ENCODE measurements at places on chromosomes 3 and 15.

GRCh38 chr15:87672309-87673288, 583.9 kb downstream of the NTRK3 start:
- DNase-seq: no peak

GRCh38 chr15:56371495-56372147, 6.4 kb downstream of the TEX9 start:
- no peak for DNase-seq

- no peak for DNase-seq
Measured at GRCh38 chr15:70340494-70340870, 242.8 kb upstream of the TLE3 start.

DNA sequence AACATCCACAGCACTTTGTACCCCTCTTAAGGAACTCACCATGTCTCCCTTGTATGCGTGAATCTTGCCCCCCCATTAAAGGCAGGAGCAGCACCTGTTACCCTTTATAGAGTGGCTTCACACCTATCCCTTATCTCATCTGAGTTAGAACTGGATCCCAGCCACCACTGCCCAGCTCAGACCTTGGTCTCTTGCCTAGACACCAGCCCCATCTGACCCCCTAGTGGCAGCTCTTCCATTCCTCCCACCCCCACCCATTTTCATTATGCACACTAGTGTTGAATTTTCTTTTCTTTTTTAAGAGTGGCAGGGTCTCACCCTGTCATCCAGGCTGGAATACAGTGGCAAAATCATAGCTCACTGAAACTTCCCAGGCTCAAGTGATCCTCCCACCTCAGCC, 3.2 kb upstream of the ZFYVE19 start:
- DNase-seq: no peak

- no peak for DNase-seq
Measured at GRCh38 chr3:159451482-159451881, 537.2 kb upstream of the IL12A start.

GRCh38 chr15:55683376-55683775, 59.6 kb downstream of the PRTG start:
- DNase-seq: no peak

DNA sequence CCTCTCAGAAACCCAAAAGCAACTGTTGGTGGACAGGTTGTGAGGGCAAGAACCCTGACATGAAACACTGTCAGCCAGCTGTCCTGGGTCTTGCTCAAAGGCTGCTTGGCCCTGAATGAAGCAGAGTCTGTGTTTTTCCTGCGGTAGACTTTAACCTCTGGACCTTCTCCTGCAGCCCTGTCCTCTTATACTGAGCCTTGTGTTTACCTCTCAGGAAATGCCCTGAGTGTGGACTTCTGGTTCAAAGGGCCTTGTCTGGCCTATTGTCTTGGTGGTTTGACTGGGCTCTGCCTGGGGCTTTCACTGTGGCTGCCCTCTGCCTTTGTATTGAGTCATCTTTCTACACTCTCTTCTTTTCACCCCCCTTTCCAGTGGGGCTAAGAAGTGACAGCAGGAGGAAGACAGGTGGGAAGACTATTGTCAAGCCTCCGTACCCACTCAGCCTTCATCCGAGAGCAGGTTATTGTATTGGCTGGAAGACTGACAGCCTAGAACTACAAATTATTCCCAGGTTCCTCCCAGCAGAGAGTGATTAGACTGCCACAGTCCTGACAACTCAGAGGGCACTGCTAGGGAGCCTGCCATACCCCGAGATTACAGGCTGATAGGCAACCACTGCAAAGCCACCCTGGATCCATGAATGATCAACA, 3.5 kb downstream of the SEC13 start:
- DNase-seq: no peak

GRCh38 chr3:129827765-129828164, 65.7 kb downstream of the TMCC1 start:
- DNase-seq: no peak

DNA sequence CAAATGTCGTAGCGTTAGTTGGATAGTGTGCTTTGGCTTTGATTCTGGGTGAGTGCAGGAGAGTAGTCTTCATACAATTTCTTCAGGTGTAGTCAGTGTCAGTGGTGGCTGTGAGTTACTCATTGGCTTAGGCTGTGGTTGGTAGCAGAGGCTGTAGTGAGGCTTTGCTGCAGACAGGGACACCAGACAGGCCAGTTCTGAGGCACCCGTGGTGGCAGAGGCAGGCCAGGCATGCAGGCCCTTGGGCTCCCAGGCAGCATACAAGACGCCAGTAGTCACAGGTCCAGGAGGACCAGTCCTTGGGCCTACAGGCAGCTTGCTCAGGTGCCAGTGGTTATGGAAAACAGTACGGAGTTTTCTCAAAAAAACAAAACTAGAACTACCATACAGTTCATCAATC, 61.3 kb downstream of the DMXL2 start:
- no peak for DNase-seq

DNA sequence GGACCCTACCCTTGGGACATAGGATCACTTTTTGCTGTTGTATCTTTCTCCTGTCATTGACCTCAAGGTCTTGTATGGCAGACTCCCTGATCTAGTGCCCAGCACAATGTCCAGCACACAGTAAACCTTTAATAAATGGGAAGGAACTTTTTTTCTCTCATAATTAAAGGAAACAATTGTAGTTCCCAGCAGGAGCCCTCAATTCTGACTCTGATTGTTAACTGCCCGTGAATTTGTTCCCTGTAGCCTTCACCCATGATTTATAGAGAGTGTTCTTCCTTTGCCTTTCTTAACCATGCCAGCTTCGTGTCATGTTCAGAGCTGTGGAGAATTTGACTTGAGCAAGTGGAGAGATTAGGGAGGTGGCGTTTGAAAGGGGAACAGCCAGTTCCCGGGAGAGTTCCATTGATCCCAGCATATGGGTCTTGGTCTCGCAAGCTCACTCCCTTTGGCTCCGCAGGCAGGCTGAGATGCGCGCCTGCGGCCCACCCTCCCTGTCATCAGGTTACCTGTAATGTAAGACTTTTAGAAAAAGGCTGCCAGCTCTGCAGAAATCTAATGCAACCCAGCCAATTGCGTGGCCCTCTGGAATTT, 182.6 kb downstream of the TP63 start:
- no peak for DNase-seq

- no peak for DNase-seq
Measured at GRCh38 chr3:28295898-28296490, 52.5 kb upstream of the ZCWPW2 start.

DNA sequence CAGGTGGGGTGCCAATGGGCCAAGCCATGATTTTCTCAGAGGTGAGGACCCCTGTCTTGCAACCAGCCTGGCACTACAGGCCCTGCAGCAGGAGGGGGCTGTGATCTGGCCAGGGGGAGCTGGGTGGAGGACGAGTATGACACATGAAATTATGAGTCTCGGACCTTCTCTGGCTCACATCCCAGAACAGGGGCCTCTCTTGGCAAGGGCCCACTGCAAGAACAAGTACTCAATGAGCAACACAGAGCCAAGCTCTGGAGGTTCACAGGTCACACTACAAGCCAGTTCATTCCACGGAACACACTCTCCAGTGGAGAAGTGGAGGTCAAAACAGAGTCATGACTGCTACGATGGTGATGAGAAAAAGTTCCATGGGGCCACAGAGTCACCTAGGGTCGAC, 28.3 kb downstream of the CCDC32 start:
- DNase-seq: no peak

GRCh38 chr3:25537516-25537915, 109.5 kb downstream of the RARB start:
- no peak for DNase-seq

GRCh38 chr3:25536521-25537391, 108.7 kb downstream of the RARB start:
- no peak for DNase-seq

DNA sequence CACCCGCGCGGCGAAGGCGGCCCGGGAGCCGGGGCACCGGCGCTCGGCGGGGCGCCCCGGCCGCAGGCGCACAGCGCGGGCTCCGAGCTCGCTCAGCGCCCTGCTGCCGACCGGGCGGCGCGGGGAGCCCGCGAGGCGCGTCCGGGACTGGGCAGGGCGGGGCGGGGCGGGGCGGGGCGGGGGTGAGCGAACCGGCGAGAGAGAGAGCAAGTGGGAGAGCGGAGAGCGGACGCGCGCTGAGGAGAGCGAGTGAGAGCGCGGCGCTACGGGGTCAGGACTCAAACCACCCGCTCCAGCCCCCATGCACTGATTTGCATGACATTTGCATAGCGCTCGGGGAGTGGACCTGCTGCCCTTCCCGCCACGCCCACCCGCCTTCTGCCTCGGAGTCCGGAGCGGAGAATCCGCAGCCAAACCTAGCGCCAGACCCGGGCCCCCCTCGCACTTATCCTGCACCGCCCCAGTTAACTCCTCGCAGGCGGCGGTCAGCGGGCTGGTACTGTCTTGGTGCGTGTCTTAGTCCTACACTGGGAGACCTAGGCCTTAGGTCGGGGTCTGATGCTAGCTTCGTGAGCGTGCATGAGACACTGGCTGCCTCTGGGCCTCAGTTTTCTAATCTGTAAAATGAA, at the start of gene MYLK:
MYLK (minus strand) TSS at position 130 of the 629 bp plus-strand sequence. CDS start 90,491 bp downstream, outside the sequence.
- DNase-seq: no peak

- no peak for DNase-seq
Measured at GRCh38 chr15:36344887-36345286, 234.5 kb upstream of the CDIN1 start.

DNA sequence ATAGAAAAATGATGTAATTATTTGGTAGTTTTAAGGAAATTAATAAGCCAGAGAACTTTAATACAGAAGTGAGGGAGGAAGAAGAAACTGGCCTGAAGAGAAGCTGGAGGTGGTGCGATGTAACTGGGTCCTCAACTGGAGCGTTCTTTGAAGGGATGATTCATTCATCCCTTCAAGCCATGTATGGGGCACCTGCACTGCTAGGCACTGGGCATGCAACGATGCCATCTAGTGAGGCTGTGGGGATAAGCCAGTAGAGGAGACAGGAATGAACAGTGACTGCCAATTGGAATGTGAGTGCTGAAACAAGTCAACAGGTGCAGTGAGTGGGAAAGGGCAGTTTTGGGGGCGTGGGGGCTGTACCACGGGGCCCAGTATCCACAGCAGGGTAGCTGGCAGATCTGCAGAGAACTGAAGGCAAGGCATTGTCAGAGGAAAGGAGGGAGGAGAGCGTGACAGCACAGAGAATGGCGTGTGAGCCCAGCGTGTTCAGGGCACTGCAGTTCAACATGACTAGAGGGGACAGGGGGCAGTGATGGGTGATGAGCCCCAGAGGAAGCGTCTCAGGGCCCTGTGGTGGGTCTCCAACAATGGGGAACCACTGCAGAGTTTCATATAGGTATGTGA, 3.8 kb upstream of the KIF23 start:
- no peak for DNase-seq

DNA sequence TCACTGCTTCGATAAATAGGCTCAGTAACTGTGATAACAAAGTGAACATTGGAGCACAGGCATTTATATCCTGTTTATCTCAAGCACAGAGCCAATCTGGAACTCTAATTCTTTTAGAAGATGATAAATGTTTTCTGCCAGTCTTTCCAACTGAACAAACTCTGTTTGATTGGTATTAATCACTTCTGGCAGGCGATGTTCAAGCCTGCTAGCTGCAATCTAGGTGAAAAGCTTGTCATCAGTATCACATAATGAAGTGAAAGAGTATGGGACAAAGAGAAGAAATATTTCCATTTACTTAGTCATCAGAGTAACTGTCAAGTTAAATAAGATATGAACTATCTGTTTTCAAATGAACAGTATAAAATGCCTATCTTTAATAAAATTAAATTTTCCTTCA, 577.3 kb downstream of the VGLL3 start:
- no peak for DNase-seq

DNA sequence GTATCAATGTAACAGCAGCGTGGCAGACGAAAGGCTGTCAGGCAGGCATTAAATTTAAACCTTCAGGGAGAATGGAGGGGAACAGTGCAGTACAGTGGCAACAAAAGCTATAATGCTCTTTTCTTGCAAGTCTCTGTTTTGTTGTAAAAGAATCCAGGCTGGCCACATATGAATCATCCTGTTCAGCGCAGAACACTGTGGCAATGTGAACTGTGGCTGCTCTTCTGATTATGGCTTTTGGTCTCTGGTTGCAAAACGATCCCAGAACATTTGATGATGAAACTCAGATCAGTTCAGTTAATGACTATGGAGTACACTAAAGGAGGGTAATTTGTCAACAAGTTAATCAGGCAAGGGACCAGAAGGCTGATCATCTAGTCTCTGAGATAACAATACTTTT, 219.7 kb upstream of the SGO1 start:
- DNase-seq: no peak

DNA sequence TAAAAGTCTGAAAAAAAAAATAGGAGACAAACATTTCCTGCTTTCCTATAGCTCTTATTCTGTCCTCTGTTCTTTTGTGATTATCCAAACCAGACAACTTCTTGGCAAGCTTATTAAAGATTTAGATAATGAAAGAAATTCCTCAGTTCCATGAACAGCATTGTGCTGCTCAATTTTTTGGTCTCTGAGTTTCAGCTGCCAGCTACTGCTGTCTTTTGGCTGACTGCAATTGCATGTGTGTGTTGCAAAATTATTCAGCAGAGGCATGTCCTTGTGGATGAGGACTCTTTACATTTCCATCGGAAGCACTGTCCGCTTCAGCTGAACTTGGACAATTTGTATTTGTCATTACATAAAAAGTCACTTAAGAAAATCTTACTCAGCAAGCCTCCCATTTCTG, 397.3 kb upstream of the RASGRP1 start:
- DNase-seq: no peak

DNA sequence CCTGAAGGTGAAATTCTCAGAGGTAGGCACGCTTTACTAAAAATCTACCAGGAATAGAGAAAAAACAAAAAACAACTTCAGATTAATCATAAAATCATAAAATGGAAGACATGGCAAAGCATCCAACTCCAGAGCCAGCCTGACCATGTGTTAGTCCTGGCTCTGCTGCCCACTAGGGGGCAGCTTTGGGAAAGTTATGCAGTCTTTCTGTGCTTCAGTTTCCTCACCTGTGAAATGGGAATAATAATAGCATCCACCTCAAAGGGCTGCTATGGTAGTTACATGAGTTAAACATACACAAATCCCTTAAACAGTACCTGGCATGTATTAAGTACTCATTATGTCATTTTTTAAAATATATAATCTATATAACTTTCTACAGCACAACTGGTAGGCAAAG, 52.3 kb downstream of the WNT5A start:
- DNase-seq: no peak

DNA sequence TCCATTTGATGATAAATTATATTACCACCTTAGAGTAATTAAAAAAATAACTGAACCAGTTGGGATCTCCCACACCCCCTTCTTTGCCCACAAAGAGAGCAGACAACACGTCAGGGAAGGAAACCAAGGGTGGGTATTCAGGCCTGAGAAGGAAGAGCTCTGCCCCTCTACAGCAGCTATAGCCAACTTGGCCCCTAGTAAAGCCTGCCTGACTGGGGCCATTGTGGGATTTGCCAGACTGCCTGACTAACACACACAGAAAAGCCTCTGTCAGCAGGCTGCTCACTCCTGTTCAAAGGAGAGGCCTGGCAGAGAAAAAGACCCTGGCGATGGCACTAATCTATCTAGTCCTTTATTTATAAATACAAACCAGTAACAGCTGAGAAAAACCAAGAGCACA, 41.4 kb downstream of the ATP8B4 start:
- DNase-seq: no peak

- no peak for DNase-seq
Measured at GRCh38 chr3:132378846-132379245, 38.5 kb upstream of the DNAJC13 start.

GRCh38 chr3:65521032-65521431, 517.7 kb downstream of the MAGI1 start:
- no peak for DNase-seq

GRCh38 chr15:85007741-85008397, 26.2 kb downstream of the PDE8A start:
- DNase-seq: no peak

GRCh38 chr3:50617096-50617791, at the start of gene MAPKAPK3:
Gene MAPKAPK3 (plus strand): TSS chr3:50617151. CDS start chr3:50617566, 415 bp downstream.
- DNase-seq: no peak

GRCh38 chr15:85897895-85898717, 103.4 kb upstream of the KLHL25 start:
- DNase-seq: no peak

Data from activated naive CD4-positive, alpha-beta T cell (primary cell).